ENCODE measurements at places on chromosomes 4 and X. TPM values are rescaled to one million over a fixed set of nuclear protein-coding genes. Genes with fewer than 3 reads are reported as not detected.
A peak's percentile ranks its signal among the peaks of the same experiment; 100 is the strongest.

Gene ZNF674
- 12.5 TPM for total RNA-seq

Gene LRCH2
- total RNA-seq: 6.7 TPM

Gene PDLIM3
- total RNA-seq: 268 TPM

Gene SLC6A8
- total RNA-seq: 18.7 TPM

Gene MTHFD2L
- total RNA-seq: 34.1 TPM

Gene GAGE12J
- not detected for total RNA-seq

Gene PRPS2
- total RNA-seq: 94.2 TPM

Gene TLR10
- 0.72 TPM for total RNA-seq

Gene RASGEF1B
- total RNA-seq: 9.3 TPM

Gene CLNK
- total RNA-seq: not detected

DNA sequence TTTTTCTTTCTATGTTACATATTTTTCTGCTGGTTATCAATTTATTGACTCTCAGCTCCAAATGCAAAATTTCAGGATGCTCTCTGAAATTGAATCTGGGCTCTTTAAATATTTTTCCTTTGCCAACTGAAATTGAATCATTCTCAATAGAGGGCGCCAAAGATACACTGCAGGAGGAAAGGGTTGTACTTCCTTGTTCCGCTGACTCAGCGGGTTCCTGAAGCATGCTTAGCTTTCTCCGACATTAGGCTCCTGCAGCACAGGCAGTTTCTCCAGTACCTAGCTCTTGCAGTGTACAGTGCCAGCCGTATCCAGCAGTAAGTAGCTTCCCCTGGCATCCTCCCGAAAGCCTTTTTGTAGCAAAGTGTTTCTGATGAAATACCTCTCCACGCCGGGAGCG is 28.8 kb upstream of the CFAP47 start:
- no peak overlapping the region for H3K27ac ChIP-seq
- DNase-seq: peak; percentile 48

DNA sequence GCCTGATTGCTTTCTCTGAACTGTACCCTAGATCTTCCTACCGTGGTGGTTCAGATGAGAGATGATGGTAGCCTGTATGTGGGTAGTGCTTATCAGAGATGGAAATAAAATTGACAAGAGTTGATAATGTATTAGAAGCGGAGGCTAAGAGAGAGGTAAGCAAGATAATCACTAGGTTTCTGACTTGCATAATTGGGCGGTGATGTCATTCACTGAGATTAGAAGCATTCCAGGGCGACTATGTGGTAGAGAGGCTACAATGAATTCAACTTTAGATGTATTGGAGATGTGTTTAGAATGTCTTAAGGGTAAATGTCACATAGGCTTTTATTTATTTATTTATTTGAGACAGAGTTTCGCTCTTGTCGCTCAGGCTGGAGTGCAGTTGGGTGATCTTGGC is 415 bp upstream of the TENM3 start:
- peaks cover 3% of the 10 kb centered on the region for H3K27me3 ChIP-seq
- no peaks in the 10 kb centered on the region for H3K36me3 ChIP-seq
- H3K27ac ChIP-seq: no peak overlapping the region
- no peak for DNase-seq
- H3K4me3 ChIP-seq: no peak overlapping the region

- no peaks in the 10 kb centered on the region for H3K36me3 ChIP-seq
- no peak overlapping the region for H3K4me3 ChIP-seq
- DNase-seq: peak; percentile 36
- H3K27me3 ChIP-seq: no peaks in the 10 kb centered on the region
- H3K27ac ChIP-seq: no peak overlapping the region
Measured at GRCh38 chrX:115437841-115438595, 123.0 kb upstream of the PLS3 start.

DNA sequence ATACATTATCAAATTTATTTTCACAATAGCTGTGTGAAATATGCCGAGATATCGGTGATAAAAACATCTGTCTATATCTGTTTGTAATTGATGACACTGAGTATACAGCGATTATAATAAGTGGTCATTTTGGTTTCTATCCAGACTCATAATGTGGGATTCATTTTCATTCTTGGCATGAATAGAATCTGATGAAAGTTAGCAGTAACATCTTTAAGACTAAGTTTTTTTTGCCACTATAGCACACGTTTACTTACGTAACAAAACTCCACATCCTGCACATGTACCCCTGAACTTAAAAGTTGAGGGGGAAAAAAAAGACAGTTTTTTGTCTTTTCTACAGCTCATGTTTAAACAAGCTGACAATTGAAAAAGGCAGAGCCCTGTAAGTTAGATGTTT is 86.4 kb downstream of the PPA2 start:
- no peak overlapping the region for H3K4me3 ChIP-seq
- H3K27ac ChIP-seq: no peak overlapping the region
- H3K4me1 ChIP-seq: no peaks in the 10 kb centered on the region
- H3K36me3 ChIP-seq: no peaks in the 10 kb centered on the region

DNA sequence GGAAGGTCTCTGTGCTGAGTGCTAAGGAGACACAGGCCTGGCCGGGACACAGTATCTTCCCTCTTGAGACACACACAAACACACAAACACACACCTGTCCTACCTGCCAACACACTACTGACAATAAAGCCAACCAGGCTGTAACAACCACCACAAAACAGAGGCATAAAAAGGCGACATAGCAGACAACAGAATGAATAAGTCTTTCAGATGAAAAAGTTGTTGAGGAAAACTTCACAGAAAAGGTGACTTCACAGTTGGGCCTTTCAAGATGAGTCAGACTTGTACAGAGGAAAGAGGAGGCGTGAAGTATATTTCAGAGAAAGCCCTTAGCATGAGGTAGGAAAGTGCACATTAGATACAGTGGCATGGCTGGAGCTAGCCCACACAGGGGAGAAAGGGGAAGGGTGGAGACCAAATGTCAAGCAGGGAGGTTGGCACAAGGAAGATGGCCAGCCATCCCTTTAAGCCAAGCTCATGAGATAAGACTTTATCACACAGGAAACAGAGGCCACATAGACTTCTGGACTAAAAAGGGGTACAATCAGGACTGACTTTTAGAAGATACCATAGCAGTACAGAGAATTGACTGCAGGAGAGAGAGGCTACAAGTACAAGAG is 54.0 kb downstream of the SLC9A7 start:
- H3K27ac ChIP-seq: no peak overlapping the region
- DNase-seq: no peak
- no peaks in the 10 kb centered on the region for H3K4me1 ChIP-seq
- no peaks in the 10 kb centered on the region for H3K27me3 ChIP-seq

GRCh38 chr4:20192736-20193135 is 59.0 kb upstream of the SLIT2 start:
- no peaks in the 10 kb centered on the region for H3K4me1 ChIP-seq
- H3K27me3 ChIP-seq: no peaks in the 10 kb centered on the region
- no peak for DNase-seq
- no peak overlapping the region for H3K27ac ChIP-seq
- no peak overlapping the region for H3K4me3 ChIP-seq

DNA sequence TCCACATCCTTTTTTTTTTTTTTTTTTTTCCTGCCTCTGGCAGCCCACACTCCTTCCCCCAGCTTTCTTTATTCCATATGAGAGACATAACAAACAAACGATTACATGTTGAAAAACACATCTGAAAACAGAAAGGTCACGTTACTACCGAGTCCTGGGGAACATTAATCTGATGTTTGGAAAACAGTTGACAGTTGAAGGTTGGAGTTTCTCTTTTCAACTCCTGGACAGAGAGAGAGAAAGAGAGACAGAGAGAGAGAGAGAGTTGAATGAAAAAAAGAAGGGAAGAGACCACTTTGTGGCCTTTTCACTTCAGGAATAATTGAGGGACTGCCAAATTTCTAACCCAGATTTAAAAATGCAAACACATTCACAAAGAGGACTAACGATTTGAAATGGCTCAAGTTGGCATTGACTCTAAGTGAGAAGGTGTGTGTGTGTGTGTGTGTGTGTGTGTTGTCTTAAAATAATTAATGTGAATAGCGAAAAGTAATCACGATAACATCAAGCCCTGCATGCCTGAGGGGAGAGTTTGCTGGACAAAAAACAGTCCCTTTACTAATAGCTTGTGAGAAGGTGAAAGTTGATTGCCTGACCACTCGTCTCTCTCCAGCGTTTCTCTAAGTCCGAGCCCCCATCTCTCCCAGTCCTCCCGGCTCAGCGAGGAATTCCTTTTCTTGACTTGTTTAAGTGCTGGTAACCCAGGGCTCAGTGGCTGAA is 67.3 kb downstream of the FBXO8 start:
- H3K27me3 ChIP-seq: peaks cover 79% of the 10 kb centered on the region
- H3K4me1 ChIP-seq: peaks cover 54% of the 10 kb centered on the region
- H3K27ac ChIP-seq: no peak overlapping the region
- peak; percentile 39 for DNase-seq
- no peaks in the 10 kb centered on the region for H3K36me3 ChIP-seq
- H3K4me3 ChIP-seq: no peak overlapping the region

GRCh38 chr4:183321516-183321915 is 710 bp downstream of the CLDN24 start:
- H3K27ac ChIP-seq: no peak overlapping the region
- no peaks in the 10 kb centered on the region for H3K27me3 ChIP-seq
- no peak overlapping the region for H3K4me3 ChIP-seq

- DNase-seq: no peak
- no peaks in the 10 kb centered on the region for H3K4me1 ChIP-seq
- H3K4me3 ChIP-seq: no peak overlapping the region
- H3K27ac ChIP-seq: no peak overlapping the region
- H3K27me3 ChIP-seq: no peaks in the 10 kb centered on the region
- no peaks in the 10 kb centered on the region for H3K36me3 ChIP-seq
Measured at GRCh38 chr4:136329042-136329662, 1203.1 kb downstream of the PCDH18 start.

- peak overlapping the region; percentile 64 for H3K4me3 ChIP-seq
- no peaks in the 10 kb centered on the region for H3K36me3 ChIP-seq
- no peaks in the 10 kb centered on the region for H3K4me1 ChIP-seq
- DNase-seq: peak; percentile 49
Measured at GRCh38 chrX:41923978-41924683, 777 bp upstream of the CASK start.

DNA sequence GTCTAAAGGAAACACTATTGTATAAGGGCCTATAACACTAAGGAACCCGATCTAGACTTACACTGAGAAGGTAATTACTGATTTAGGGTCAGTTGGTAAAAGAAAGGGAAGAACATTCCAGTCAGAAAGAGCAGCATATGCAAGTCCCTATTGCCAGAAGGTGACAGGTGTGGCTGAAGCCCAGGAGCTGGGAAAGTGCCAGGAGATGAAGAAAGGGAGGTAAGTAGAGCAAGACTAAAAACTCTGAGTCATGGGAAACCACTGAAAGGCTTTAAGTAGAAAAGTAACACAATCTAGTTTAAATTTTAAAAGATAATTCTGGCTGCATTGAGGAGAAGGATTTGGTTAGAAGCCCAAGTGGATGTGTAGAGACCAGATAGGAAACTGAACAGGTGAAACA is 77.7 kb upstream of the INTU start:
- H3K27ac ChIP-seq: no peak overlapping the region
- no peak overlapping the region for H3K4me3 ChIP-seq
- DNase-seq: no peak
- H3K36me3 ChIP-seq: no peaks in the 10 kb centered on the region
- no peaks in the 10 kb centered on the region for H3K4me1 ChIP-seq

GRCh38 chr4:40601641-40602040 is 28.0 kb downstream of the RBM47 start:
- no peak for DNase-seq
- H3K27ac ChIP-seq: peak overlapping the region; percentile 48
- H3K27me3 ChIP-seq: no peaks in the 10 kb centered on the region
- H3K4me3 ChIP-seq: no peak overlapping the region

GRCh38 chr4:88320780-88321373 is 36.5 kb upstream of the PPM1K start:
- no peak overlapping the region for H3K27ac ChIP-seq
- H3K4me3 ChIP-seq: no peak overlapping the region
- no peaks in the 10 kb centered on the region for H3K36me3 ChIP-seq
- peak; percentile 30 for DNase-seq
- H3K4me1 ChIP-seq: peaks cover 11% of the 10 kb centered on the region

- H3K27ac ChIP-seq: no peak overlapping the region
- DNase-seq: no peak
- no peaks in the 10 kb centered on the region for H3K36me3 ChIP-seq
- H3K27me3 ChIP-seq: no peaks in the 10 kb centered on the region
Measured at GRCh38 chrX:110287605-110288004, 30.3 kb downstream of the AMMECR1 start.

DNA sequence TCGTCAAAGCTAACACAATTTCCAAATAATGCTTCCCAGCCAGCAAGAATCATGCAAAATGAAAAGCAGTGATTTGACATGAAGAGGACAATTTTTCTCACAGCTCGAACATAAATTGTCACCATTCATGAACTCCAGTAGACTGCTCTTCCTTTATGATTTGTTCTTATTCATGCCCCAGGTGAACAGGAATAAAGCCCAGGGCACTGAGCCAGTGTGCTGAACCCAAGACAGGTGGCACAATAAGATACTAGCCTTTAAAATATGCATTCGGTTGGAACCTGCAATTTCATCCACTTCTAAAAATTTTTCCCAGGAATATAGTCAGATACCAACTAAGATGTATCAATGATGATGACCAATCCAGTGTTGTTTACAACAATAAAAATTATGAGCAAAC is 139.7 kb downstream of the PRSS12 start:
- no peaks in the 10 kb centered on the region for H3K27me3 ChIP-seq
- no peak overlapping the region for H3K4me3 ChIP-seq
- H3K4me1 ChIP-seq: no peaks in the 10 kb centered on the region
- no peak overlapping the region for H3K27ac ChIP-seq

DNA sequence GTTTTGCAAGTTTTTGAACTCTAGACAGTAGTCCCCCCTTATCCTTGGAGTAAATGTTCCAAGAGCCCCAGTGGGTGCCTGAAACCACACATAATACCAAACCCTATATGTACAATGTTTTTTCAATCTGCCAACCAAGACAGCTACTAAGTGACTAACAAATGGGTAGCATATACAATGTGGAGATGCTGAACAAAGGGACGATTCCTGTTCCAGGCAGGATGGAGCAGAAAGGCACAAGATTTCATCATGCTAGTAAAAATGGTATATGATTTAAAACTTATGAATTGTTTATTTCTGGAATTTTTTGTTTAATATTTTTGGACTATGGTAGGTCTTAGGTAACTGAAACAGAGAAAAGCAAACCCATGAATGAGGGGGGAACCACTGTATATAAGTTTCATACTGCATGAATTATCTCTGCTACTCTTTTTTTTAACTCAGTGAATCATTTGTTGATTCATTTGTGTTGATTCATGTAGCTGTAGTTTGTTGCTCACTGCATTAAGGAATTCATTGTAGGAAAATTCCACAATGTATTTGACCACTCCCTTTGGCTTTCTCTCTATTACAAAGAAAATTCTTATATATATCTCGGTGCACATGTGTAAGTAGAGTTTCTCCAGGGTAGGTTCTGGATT is 21.9 kb upstream of the ANXA3 start:
- no peak overlapping the region for H3K27ac ChIP-seq
- no peak for DNase-seq
- H3K36me3 ChIP-seq: no peaks in the 10 kb centered on the region

- H3K27ac ChIP-seq: no peak overlapping the region
- no peak overlapping the region for H3K4me3 ChIP-seq
- H3K4me1 ChIP-seq: no peaks in the 10 kb centered on the region
- H3K27me3 ChIP-seq: no peaks in the 10 kb centered on the region
- DNase-seq: no peak
Measured at GRCh38 chr4:18981234-18981615, 959.7 kb upstream of the LCORL start.

Data from stomach (tissue), 19 donors.